ENCODE measurements at places on chromosomes 1 and 21.

GRCh38 chr1:230120289-230120920, 53.4 kb downstream of the GALNT2 start:
- no peak for DNase-seq

- DNase-seq = peak; percentile 47
Observed at GRCh38 chr1:171913385-171913784, 72.1 kb downstream of the DNM3 start.

DNA sequence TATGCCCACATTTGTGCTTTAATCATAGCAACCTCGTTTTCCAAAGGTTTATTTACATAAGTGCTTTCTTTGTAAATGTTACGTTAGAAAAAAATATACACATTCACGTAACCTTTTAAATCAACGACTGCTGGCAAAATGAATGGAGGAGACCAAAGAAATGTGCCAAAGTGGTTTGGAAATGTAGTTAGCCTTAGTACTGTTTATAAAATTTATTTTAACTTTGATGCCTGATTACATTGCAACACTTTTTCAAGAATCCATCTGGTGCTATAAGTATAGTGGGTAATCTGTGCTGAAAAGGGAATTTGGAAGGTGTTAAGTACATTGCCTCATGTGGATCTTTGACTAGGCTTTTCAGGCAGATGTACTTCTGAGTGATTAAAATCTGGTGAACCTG, 108.9 kb downstream of the IFI44 start:
- DNase-seq = no peak

GRCh38 chr1:75630004-75630594, 19.2 kb upstream of the SLC44A5 start:
- no peak for DNase-seq

- DNase-seq = no peak
Observed at GRCh38 chr1:228095161-228095560, 8.0 kb downstream of the C1orf35 start.

GRCh38 chr1:207918581-207918980, 7.7 kb upstream of the CD34 start:
- DNase-seq = no peak

- DNase-seq = no peak
Observed at GRCh38 chr1:205337481-205337880, 15.9 kb upstream of the NUAK2 start.

DNA sequence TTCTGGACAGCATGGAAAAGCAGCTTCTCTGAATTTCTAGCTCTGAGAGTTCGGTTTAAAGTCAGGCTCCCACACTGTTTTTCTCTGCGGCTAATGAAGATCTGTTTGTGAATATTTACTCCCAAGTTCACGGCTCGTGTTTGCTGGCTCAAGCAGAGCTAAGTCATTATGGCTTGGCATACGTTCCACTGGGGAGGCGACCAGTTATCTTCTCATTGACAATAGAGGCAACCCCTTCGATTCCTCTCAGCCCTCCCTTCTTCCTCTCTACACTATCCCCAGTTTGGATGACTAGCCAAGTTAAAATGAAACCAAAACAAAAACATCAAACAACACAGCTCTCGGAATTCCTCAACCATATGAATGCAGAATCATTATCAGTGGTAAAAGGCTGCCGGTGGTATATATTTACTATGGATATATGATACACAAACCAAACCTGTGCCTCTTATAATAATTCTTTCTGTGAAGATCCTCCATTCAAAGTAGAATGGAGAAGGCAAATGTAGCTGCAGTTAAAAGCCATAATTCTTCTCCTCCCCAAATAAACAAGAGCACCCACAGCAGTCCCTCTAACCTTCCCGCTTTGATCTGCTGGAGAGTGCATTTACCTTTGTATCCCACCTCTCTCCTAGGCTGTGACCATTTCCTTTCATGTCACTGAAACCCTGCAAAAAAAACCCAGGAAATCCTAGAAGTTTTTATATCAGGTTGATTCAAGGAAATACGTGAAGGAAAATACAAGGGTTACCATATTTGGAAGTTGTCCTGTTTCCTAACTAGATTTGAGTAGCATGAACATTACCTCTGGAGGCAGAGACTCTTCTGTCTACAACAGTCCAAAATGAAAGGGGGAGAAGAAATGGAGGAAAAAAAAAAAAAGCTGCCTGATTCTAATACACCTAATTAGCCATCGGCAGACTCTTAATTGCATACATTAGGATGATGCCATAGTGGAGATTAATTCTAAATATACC, 108.3 kb upstream of the USH2A start:
- peak; percentile 45 for DNase-seq

DNA sequence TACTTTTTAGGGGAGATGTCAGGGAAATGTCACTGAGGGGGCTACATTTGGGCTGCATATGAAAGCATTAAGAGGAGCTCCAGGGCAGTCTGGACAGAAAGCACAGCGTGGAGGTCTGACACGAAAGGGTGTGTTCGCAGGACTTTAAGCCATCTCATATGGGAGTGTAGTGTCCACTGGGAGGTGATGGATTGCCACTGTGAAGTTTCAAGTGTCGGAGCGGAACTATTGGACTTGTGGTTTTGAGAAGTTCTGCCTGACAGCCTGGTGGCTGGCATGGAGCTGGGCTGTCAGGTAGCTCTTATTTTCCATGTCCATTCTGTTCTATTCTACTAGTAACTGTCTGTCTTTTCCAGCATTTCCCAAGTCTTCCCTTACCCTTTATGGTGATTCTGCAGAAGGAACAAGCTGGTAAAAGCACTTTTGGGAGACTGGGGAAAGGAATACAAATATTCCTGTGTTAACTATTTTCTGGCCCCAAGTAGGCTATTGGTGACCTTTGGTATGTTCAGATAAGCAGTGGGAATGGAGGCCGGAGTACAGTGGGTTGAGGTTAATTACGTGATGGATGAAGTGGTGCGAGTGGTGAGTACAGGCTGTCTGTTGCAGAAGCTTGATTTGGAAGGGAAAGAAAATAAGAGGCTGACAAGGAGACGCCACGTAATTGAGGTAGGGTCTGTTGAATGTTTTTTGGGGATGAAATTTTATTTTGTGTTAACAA, 19.3 kb downstream of the B3GALT5 start:
- no peak for DNase-seq

- peak; percentile 15 for DNase-seq
Observed at GRCh38 chr1:4755301-4755845, 101.0 kb downstream of the AJAP1 start.

DNA sequence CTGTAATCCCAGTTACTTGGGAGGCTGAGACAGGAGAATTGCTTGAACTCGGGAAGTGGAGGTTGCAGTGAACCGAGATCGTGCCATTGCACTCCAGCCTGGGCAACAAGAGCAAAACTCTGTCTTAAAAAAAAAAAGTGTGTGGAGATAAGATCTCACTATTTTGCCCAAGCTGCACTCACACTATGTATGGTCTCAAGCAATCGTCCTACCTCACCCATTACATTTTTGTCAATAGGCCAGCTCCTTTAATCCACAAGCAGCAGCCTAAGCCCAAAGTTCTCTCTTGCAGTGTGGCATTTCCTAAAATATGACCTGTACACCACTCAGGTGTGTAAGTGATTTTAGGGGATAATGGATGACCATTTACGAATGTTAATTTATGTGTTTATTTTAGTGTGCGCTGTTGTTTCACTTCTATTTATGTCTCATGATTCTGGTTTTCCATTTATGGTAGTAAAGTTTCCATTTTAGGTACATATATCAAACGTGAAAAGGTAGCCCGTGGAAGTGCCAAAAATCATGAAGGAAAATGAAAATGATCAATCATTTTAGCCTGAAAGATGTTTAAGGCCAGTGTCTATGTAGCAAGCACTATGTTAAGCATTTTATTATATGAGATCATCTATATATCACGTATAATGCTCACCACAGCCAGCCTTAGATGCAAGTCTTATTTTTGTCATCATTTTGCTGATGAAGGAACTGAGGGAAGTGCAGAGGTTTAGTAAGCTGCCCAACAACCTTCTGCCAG, 5.6 kb downstream of the LCK start:
- no peak for DNase-seq

DNA sequence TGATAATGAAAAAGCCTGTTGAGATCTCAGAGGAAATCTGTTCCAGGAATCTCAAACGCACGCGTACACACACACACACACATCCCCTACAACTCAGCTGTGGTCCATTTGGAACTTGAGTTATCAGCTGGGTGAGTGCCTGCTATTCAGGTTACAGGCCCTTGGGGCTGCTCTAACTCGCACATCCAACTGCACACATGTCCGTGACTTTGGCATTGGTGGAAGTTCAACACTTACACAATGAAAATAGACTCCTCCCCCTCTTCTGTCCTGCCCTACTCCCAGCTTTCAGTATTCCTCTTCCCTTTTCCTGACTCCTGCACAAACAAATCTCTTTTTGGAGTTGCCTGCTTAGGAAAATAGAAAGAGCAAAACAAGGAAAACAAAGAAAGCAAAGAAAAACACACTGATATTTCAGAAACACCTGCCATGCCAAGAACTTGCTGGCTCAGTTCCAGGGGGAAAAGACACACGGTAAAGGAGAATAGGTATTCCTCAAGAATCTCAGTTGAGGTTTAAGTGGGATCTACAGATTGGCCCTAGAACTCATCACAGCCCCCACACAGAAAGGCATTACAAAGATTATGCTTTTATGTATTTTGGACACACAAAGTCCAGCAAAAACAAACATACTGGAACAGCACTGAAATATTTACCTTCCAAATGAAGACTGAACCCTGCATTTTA, 140.9 kb downstream of the TGFBR3 start:
- no peak for DNase-seq

- no peak for DNase-seq
Observed at GRCh38 chr1:218409946-218410510, 64.9 kb downstream of the TGFB2 start.

- no peak for DNase-seq
Observed at GRCh38 chr1:220789532-220790147, 2.9 kb downstream of the MTARC1 start.

DNA sequence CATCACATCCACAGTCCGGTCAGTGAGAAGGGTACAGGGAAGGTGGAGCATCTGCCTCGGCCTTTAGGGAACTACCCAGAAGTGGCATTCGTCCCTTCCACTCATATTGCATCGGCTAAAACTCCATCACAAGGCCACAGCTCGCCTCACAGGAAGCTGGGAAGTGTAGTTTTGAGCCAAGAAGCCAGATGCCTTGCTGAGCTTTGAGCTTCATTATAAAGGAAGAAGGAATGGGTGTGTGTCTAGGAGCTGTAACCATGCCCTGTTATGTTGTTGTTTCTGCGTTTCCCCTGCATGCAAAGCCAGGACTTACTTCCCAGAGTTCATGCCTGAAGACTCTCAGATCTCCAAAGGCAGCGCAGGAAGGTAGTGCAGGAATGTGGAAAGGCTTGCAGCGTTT, 61.1 kb downstream of the OPTC start:
- no peak for DNase-seq

DNA sequence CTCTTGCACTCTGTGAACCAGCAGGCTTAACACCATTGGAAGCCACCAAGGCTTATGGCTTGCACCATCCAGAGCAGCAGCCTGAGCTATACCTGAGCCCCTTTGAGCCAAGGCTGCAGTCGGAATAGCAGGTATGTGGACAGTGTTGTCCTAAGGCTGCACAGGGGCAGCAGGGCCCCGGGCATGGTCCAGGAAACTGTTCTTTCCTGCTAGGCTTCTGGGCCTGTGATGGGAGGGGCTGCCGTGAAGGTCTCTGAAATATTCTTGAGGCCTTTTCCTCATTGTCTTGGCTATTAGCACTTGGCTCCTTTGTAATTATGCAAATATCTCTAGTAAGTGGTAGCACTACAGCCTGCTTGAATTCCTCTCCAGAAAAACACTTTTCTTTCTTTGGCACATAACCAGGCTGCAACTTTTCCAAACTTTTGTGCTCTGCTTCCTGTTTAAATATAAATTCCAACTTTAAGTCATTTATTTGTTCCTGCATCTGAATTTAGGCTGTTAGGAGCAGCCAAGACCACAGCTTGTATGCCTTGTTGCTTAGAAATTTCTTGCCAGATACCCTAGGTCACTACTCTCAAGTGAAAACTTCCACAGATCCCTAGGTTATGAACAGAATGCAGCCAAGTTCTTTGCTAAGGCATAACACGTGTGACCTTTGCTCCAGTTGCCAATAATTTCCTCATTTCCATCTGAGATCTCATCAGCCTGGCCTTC, 5.2 kb downstream of the KRTAP20-4 start:
- DNase-seq = no peak

GRCh38 chr1:15303935-15304334, 56.9 kb downstream of the FHAD1 start:
- no peak for DNase-seq

DNA sequence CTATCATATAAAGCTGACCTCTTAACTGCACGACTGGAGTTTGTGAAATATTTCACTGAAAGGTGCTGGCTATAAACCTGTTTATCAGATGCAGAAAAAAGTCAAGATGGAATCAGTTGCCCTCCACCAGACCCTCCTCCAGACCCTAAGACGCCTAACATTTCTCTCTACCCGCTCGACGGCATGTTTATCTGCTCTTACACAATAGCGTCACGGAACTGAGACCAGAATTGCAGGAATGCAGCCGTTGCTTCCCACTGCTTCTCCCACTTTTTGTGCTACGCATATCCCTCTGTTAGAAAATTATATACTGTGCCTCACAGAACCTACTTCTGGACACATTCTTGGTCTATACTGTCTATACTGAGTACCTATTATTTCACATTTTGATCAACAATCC, 28.2 kb upstream of the FAM131C start:
- DNase-seq = no peak

DNA sequence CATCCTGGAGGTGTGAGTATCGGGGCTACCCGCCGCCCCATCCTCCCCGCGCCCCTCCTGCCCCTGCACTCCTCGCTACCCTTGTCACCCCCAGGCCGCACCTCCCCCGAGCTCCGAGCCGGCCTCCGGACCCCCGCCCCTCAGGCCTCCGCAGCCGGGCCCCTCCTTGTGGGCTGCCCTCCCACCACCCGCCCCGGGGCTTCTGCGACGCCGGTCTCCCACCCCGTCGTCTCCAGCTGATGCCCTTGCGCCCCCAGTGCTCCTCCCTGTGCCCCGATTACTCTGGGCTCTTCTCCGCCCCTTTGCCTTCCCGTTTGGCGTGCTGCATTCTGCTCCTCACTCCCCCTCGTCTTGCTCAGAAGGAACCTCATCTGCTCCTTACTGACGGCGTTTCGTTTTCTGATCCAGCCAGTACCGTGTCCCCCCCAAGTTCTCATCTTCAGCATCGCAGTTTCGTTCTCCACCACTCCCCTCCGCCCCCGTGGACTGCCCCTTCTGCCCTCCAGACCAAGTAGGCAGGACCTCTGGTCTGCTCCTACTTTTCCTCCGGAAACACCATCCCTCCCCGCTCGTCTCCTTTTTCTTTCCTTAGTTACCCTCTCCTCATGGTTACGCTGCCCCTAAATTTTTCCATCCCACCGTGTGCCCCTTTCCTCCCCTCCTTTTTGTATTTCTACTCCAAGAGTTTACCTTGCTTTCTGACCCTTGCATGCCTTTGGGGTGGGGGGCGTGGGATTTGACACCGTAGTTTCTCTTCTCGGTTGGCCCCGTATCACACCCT, 841 bp downstream of the SNX27 start:
- DNase-seq = peak; percentile 44

GRCh38 chr1:6497867-6498575, 6.6 kb upstream of the PLEKHG5 start:
- DNase-seq = no peak

All from cardiac fibroblast (primary cell).